ENCODE measurements at places on chromosomes 12 and 14.

DNA sequence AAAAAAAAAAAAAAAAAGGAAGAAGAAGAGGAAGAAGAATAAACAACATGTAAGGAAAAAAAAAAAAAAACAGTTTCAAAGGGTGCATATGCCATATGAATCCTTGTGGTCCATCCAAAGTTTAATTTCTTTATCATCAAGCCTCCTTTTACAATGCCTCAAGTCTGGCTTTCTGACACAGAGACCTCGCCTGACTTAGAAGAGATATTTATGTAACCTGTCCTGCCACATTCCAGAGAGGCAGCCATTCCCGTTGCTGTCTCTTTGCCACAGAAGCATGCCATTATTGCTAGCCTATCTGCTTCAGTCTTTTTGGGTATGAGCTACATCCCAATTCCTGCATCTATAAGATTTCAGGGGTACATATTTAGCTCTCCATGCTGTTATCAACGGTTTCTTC is 596.7 kb upstream of the ATP2B1 start:
- DNase-seq: no peak

- no peak for DNase-seq
These were observed 25.2 kb downstream of the SINHCAF start for GRCh38 chr12:31300783-31301182.

DNA sequence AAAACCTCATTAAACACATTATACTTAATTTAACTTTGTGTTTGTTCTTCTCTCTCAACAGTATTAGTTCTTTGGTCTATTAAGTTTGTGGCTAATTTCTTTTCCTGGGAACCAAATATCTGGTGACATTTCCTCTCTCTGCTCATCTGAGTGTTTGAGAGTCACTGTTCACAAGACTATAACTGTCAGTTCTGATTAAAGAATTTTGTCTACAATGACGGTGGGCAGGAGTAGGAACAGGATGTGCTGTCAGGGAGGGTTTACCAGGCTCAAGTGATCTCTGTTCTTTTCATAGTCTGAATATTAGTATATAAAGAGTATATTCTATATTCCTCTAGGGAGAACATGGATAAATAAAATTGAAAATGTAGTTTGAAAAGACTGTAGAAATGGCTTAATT is 92.9 kb downstream of the ALG10B start:
- DNase-seq: no peak

DNA sequence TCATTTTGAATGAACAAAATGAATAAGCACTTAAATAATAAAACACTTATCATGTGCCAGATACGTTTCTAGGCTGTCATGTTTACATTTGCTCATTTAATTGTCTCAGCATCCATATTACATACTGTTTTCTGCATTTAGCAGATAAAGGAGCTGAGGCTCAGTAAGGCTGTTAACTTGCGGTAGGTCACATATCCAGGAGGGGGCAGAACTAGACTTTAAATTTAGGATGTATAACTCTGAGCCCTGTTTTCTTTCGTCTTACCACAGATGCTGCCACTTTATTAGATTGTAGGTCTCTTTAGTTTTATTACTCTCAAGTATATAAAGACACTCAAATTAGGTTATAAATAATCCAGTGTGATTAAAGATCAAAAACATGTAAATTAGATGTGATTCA is 17.7 kb downstream of the IRAK4 start:
- no peak for DNase-seq

DNA sequence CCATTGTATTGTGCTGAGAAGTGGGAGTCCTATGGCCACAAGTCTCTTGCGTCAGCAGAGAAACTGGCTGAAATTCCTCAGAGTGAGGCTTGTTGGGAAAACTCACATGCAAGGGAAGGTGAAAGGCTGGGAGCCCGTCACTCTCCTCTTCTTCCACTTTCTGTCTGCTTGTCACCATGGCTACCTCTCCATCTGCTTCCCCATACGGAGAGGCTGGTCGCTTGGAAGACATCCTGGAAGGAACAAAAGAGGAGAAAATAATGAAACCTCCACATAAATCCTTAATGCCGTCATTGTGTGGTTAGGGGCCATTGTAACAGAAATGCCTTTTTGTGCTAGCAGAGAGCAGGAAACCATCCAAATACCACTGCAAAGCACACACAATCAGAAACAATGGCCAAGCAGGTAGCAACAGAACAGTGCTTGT is 53.7 kb downstream of the SOX5 start:
- DNase-seq: no peak

DNA sequence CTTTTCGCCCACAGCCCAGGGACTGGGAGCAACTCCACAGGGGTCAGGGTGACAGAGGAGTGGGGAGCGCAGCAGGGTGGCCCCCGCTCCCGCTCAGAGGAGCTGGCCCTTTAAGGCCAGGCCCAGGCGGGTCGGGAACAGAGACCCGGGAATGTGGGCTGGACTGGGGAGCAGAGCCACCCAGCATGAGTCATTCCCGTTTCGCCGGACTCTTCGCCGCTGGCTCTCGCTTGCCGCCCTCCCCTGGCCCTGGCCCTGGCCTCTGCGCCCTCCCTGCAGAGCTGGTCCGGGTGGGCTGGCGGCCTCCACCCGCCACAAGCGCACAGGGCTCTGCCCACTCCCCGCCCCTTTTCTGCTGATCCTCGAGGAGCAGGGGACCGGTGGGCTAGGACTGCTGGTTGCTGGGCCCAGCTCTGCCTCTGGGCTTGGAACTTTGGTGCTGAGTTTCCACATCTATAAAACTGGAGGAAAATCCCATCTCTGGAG is 92.8 kb downstream of the NINJ2 start:
- DNase-seq: no peak

DNA sequence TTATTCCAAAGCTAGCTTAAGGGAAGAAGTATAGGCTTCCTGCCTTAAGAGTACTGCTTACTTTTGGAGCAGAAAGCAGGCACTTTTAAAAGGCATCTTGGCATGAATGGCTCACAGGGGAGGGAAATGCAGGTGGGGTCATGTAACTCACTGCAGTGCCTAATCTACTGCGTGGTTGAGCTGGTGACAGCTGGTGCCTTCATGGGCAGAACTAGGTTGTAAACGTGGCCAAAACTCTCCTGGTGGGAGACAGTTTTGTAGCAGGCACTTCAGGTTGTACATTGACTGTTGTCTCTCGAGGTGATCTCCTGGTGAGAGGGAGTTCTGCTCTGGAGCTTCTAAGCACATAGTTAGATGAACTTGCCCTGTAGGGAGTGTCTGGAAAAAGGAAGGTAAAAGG is 962.5 kb downstream of the DIO2 start:
- DNase-seq: no peak

- DNase-seq: no peak
These were observed 7.4 kb downstream of the CLMN start for GRCh38 chr14:95312311-95312710.

GRCh38 chr12:111780615-111781014 is 13.9 kb downstream of the ALDH2 start:
- DNase-seq: no peak

GRCh38 chr12:105401198-105401597 is 70.7 kb downstream of the C12orf75 start:
- no peak for DNase-seq

- no peak for DNase-seq
These were observed 19.5 kb upstream of the CRACR2A start for GRCh38 chr12:3772380-3772779.

DNA sequence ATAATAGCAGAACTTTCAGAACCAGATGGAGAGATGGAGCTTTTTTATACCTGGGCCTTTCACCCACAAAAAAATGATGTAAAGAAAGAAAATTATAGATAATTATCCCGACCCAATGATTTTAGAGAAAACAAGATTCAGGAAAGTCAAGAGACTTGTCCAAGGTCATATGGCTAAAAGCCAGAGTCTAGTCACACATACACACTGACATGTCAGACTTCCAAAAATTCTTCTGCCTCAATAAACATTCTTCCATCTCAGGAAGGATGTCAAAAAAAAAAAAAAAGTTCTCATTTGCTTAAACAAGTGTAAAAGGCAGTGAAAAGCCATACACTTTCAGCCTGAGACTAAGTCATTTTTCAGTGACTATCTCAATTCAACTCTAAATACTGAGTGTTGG is 116.0 kb downstream of the PRICKLE1 start:
- DNase-seq: no peak

GRCh38 chr12:31961137-31961536 is 1.9 kb downstream of the RESF1 start:
- DNase-seq: no peak

GRCh38 chr14:89921346-89921745 is 33.2 kb downstream of the EFCAB11 start:
- DNase-seq: no peak

GRCh38 chr12:5272018-5272785 is 159.7 kb upstream of the NTF3 start:
- DNase-seq: no peak

- no peak for DNase-seq
These were observed 1126.1 kb downstream of the TMEM121 start for GRCh38 chr14:106652494-106652893.

DNA sequence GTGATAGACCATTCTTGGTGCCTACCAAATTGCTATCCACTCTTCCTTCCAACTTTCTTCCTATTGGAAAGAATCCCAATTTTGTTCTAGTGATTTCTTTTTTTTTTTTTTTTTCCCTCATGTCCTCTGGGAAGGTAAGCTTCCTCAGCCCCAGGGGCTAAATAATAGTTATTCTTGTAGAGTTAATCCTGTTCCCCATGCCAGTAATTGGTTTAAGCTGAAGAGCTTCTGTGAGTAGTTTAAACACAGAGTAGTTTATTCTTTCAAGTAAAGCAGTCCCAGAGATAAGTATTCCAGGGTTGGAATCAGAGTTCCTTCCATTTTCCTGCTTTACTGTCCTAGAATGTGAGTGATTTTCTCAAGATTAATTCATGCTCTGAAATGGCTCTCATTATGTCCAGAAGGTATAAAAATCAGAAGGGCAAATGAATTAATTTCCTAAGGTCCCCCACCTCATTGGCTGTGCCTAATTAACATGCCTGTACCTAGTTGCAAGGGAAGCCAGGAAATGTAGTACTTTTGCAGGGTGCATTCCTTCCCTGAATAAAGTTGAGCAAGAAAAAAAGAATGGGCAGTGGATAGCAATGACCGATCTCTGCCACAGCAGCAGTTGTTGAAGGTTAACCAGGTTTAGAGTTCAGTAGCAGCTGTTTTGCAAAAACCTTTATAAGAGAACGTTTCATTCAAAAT is 97.8 kb downstream of the PLEKHA5 start:
- DNase-seq: no peak

DNA sequence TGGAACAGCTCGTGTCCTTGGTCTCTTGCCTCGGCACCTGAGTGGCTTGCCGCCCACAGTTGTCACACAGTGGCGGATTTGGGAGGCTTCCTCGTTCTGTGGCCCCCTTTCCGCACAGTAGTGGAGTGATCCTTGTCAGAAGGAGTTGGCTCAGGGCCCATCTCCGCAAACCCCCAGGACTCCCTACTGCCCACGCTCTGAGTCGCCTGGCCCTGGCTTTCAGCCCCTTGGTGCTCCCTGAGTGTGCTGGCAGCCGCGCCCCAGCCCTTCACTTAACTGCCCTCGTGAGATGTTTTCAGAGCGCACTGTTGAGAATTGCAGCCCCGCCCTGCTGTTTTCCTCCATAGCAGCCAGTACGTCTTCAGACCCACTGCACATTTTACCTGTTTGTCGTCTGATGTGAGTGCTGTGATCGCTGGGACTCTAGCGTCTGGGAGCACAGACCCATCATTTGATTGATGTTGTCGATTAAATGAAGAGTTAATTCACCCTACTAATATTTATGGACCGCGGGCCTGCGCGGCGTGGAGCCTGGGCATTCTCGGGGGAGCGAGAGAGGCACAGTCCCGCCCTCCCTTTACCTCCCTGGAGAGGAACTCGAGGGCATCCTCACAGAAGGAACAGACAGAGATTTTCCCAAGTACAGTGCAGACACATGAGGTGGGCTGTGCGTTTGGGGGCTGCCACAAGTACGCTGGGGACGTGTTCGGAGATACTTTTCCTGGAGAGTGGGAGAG is 91.8 kb downstream of the DDX51 start:
- no peak for DNase-seq

DNA sequence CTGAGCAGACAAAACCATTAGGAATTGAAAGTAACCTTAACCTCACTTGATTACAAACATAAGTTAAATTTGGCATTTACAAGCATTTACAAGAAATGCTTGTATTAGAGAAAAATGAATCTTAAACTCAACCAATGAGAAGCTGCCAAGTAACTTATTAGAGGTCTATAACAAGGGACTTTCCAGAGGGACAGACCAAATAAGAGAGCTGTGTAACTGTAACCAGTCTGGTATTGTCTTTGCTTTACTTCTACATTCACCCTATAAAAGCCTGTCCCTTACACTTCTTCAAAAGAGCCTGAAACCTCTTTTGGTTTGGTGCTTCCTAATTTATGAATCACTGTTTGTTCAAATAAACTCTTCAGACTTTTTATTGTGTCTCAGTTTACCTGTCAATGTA is 450.0 kb upstream of the FAR2 start:
- DNase-seq: no peak

DNA sequence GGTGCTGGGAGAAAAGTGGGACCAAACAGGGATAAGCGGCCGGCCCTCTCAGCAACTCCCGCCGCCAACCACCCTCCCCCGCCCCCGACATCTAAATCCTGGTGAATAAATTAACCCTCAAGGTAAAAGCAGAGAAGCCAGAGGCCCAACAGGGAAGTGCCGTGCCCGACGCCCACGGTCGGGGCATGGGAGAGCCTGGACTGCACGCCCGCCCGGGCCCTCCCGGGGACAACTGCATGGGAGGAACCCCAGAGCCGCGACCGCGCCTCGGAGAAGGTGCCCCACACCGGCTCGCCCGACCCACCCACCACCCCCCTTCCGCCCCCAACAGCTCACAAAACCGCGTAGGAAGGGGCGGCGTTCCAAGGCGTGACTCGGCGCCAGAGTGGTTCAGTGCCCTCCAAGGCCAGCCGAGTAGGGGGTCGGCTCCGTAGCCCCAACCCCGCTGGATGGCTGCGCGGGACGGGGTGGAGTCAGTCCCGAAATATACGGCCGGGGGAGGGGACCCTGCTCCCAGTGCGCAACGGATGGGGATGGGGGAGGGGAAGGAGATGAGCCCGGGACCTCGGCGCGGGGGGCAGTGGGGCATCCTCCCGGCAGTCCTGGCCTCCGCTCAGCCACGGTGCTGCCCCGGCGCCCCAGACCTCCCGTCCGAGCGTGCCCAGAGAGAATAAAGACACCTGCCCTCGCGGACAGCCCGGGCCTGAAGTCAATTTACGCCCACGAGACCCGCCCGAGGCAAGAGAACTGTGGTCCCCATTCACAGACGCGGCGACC is 732 bp downstream of the SLC25A29 start:
- DNase-seq: no peak

- DNase-seq: no peak
These were observed 188.2 kb downstream of the TMTC2 start for GRCh38 chr12:82874945-82875344.
